ENCODE measurements at places on chromosomes 2 and 18. TPM values are rescaled to one million over a fixed set of nuclear protein-coding genes. Genes with fewer than 3 reads are reported as not detected.

The LYG2 gene
- not detected for total RNA-seq

The CRYGD gene
- total RNA-seq: not detected

The MC4R gene
- not detected for total RNA-seq

The IL36RN gene
- not detected for total RNA-seq

The TBR1 gene
- not detected for total RNA-seq

The OTOS gene
- not detected for total RNA-seq

The LAMA3 gene
- total RNA-seq: 2.0 TPM

The FRZB gene
- total RNA-seq: under 0.01 TPM

The PCARE gene
- not detected for total RNA-seq

The CD8B2 gene
- total RNA-seq: not detected

The MDH1B gene
- total RNA-seq: 0.53 TPM

The STAT4 gene
- total RNA-seq: 0.53 TPM

The ASNSD1 gene
- 37.7 TPM for total RNA-seq

The CMPK2 gene
- total RNA-seq: 0.18 TPM

The VIT gene
- total RNA-seq: 1.4 TPM

The NDC80 gene
- 16.4 TPM for total RNA-seq

The ANTXR1 gene
- total RNA-seq: 45.2 TPM

The DSG2 gene
- total RNA-seq: 15.6 TPM

The LRRTM1 gene
- not detected for total RNA-seq

The COL4A3 gene
- total RNA-seq: not detected

The INO80C gene
- 7.2 TPM for total RNA-seq

The ARHGEF4 gene
- total RNA-seq: 1.2 TPM

The MSH2 gene
- 23.0 TPM for total RNA-seq

The DUSP11 gene
- 41.8 TPM for total RNA-seq

The TWIST2 gene
- 78.7 TPM for total RNA-seq

The DLX1 gene
- total RNA-seq: not detected

The CNTNAP5 gene
- total RNA-seq: not detected

The LIPG gene
- total RNA-seq: 2.9 TPM

The PROKR1 gene
- not detected for total RNA-seq

The SP100 gene
- 77.0 TPM for total RNA-seq

The REG3G gene
- total RNA-seq: not detected

The CYB5A gene
- total RNA-seq: 119 TPM

The CCDC68 gene
- 24.3 TPM for total RNA-seq

The COA5 gene
- 29.4 TPM for total RNA-seq

The ALPI gene
- not detected for total RNA-seq

The PAX3 gene
- not detected for total RNA-seq

The RUFY4 gene
- total RNA-seq: not detected

The TMEM169 gene
- total RNA-seq: 1.1 TPM

The NPAS2 gene
- total RNA-seq: 8.1 TPM

The KCNK3 gene
- not detected for total RNA-seq

The SERPINB11 gene
- not detected for total RNA-seq

The OR6B2 gene
- total RNA-seq: not detected

The ALK gene
- not detected for total RNA-seq

The CREB1 gene
- total RNA-seq: 25.0 TPM

The PFN4 gene
- 2.0 TPM for total RNA-seq

The SLC66A3 gene
- 67.5 TPM for total RNA-seq

The CFAP65 gene
- not detected for total RNA-seq

The PLGLB1 gene
- not detected for total RNA-seq

The RFX8 gene
- total RNA-seq: 1.8 TPM

The TEKT4 gene
- not detected for total RNA-seq

The NCKAP5 gene
- under 0.01 TPM for total RNA-seq

The KCNF1 gene
- not detected for total RNA-seq

The C1QL2 gene
- total RNA-seq: not detected

The MERTK gene
- not detected for total RNA-seq

The WDR54 gene
- 54.2 TPM for total RNA-seq

The OXER1 gene
- not detected for total RNA-seq

The RAB27B gene
- total RNA-seq: 34.6 TPM

The HOXD12 gene
- not detected for total RNA-seq

The SANBR gene
- 6.7 TPM for total RNA-seq
